ENCODE measurements at places on chromosomes 11 and 22.

DNA sequence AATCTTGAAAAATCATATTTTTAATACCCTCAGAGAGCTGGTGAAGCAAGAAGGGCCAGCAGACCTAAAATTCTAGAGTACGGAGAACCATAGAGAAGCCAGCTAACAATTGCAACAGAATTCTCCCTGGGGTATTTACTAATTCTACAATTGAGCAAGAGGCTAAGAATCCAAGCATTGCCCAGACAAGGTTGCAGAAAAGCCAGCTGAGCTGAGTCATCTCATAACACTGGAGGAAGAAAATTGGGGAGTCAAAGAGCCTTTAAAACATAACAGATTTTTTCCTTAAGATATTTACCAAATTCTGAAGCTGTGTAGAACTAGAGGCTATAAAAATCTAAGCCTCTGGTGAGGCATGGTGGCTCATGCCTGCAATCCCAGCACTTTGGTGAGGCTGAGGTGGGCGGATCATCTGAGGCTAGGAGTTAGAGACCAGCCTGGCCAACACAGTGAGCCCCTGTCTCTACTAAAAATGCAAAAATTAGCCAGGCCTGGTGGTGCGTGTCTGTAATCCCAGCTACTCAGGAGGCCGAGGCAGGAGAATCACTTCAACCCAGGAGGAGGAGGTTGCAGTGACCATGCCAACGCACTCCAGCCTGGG is 13.6 kb upstream of the TMEM216 start:
- DNase-seq, result no peak

DNA sequence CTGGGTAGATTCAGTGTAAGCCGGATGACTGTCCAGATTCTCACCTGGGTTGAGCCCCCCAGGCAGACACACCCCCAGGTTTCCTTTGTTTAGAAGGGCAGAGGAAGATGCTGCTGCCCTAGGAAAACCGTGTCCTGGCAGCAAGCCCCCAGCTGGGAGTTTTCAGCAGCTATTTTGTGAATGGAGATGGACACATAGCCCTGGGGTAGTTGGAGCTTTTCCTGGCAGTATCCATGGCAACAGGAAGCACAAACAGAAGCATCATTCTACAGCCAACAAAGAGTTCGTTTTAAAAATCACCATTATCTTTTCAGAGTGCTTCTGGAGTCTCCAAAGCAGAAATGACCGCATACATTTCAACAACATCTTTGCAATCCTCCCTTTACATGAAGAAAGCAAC is 245.5 kb downstream of the BRD1 start:
- DNase-seq, result no peak

GRCh38 chr11:26297189-26297975 is 34.5 kb upstream of the ANO3 start:
- DNase-seq, result no peak

DNA sequence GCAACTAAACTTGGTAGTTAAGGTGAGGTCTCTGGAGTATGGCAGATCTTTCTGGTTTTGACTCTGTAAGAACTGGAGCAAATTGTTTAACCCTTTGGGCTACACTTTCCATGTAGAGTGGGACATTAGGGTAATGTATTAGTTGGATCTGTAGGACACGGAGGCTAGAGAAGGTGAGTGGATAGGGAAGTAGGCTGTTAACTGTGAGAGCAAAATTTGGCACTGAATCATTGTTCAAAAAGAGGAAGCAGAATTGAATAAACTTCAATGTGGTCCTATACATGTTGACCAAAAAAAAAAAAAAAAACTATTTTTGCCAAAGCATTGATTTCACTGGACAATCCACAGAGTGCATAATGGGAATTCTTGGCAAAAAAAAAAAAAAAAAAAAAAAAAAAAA is 370.2 kb upstream of the CHORDC1 start:
- no peak for DNase-seq

GRCh38 chr22:30615543-30615954 is 8.6 kb downstream of the TCN2 start:
- DNase-seq, result no peak

- DNase-seq, result no peak
Observed at GRCh38 chr11:36565031-36565610, 2.7 kb upstream of the RAG1 start.

DNA sequence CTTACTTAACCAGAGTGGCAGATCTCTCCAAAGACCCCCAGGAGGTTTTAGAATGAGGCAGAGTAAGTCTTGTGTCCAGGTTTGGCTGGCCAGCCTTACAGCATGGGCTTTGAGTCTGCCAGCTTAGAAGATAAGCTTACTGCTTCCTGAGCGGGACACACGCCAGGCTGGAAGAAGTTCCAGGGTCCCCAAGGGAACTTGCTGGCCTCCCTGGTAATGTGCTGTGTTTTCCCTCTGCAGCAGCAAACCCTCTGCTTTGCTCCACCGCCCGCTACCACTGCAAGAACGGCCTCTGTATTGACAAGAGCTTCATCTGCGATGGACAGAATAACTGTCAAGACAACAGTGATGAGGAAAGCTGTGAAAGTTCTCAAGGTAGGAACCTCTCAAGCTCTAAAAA is 154.2 kb downstream of the LDLRAD3 start:
- DNase-seq, result no peak

GRCh38 chr22:47859881-47860525 is 1097.6 kb downstream of the TBC1D22A start:
- DNase-seq, result no peak

DNA sequence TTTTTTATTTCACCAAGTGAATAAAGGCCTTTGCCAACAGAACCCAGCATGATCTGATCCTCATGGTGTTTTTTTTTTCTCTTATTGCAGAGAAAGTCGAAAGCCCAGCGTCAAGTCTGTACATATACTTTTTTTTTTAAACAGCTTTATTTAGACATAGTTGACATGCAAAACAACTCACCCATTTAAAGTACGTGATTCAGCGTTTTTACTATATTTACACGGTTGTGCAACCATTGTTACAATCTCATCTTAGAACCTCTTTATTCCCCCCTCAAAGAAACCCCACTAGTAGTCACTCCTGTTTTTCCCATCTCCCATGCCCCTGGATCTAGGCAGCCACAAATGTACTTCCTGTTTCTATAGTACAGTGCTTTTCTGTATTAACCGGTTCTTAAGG is 20.6 kb upstream of the AP1B1 start:
- no peak for DNase-seq

DNA sequence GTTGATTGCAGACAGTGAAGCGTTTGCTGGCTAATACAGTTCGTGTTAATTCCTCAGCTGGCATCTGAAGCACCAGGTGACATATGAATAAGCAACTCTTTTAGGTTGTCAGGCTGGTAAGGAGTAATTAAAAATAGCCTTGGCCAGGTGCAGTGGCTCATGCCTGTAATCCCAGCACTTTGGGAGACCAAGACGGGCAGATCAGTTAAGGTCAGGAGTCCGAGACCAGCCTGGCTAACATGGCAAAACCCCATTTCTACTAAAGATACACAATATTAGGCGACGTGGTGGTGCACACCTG is 74.9 kb downstream of the CECR2 start:
- DNase-seq, result no peak

DNA sequence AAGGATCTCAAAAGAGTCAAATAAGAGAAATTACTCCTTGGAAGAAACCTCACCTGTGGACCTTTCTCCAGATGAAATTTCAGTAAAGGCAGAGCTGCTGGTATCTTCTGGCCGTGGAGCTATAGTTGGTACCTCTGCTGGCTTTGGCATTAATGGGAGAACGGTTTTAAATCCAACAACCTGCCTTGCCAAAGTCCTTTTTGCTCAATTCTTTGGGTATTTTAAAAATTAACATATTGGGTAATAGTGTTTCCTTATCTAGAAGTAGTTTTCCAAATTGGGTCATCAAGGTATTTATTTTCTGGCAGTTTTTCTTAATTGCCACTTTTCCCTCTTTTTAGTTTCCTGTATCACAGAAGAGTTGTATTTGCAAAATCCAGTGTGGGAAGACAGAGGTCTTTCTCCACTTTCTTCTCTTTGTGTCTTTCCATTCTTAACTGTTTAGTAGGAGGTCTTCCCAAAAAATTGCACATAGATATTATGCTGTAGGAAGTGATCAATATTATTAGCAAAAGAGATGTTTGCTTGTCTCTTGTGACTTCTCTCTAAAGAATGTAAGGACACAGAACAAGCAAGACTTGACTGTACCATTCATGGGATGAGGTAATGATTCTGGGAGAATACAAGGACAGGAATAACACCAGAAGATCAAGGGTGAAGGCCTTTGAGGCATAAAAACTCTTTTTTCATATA is at the start of gene SAA4:
SAA4 (minus strand) TSS at position 139 of the 693 bp plus-strand sequence. CDS start 876 bp downstream, outside the sequence.
- no peak for DNase-seq

GRCh38 chr11:80349997-80350396 is 909.2 kb upstream of the TENM4 start:
- peak; percentile 18 for DNase-seq

DNA sequence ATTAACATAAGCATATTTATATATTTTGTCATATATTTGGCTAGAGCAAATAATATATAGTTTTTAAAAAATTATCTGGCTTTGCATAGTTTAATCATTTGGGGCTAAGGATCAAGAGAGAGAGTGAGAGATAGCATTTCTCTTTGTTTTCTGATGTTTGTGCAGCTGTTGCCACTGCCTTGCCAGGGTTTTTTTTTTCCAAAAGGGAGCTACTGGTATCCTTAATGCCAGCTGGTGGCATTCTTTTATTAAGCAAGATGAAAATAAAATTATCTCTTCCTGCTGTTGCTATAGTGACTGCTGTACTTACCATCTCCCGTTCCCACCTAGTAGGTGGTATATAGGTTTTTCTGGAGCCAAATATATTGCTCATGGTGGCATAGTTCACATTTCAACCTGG is 793.3 kb upstream of the ARHGAP42 start:
- DNase-seq, result no peak

DNA sequence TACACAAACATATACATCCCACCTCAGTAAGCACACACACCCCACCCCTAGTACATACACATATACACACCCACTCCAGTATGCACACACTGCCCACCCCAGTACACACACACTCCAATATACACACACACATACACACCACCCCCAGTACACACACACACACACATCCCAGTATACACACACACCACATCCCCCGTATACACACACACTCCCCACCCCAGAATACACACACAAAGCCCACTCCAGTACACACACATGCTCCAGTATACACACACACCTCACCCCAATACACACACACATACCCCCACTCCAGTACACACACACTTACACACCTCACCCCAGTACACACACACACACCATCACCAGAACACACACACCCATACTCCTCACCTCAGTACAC is 7.4 kb downstream of the TECTA start:
- no peak for DNase-seq

- no peak for DNase-seq
Observed at GRCh38 chr11:100835854-100836253, 148.8 kb downstream of the ARHGAP42 start.

Data from left colon (tissue), 2 donors.